ENCODE measurements at places on chromosomes 2 and 18.

DNA sequence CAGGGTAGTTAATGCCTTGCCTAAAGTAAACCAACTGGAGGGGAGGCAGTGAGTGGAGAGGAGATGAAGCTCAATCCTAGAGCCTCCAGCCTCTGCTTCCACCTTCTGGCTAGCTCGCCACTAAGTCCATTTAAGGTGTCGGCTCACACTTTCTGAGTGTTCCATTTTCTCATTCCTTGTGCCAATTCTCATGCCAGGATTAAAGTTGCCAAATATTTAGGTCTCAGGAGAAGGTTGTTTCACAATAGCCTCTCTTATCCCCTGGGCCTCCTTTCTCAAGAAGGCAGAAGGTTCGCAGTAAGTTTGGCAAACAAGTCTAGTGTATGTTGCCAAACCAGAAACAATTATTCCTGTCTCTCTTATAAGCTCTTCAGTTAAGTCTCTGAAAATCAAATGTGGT, 57.2 kb downstream of the TACR1 start:
- DNase-seq, result no peak

DNA sequence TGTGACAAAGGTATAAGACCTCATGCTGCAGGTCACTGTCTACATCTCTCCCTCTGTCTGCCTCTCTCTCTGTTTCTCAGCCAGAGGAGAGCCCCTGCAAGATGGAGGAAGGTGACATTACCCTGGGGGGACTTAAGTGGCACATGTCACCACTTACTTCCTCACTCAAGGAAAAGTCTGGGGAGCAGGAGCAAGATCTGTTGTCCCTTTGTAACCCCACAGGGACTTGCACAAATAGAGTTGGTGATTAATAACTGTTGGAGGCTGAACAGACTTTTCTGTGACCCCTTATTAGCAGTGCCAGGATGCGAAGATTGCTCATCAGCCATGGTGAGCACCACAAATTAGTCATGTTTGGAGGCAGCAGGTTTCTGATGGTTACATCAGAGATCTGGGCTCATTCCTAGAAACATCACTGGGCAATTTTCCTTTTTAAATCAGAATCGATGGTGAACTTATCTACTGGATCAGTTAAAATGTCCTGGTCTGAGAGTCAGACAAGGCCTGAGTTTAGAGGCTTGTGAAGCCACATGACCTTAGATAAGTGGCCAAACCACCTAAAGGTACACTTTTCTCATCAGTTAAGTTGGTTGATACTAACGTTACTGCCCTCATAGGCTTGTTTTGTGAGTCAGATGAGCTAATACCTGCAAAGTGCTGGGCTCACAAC, 81.2 kb upstream of the LTBP1 start:
- peak; percentile 41 for DNase-seq

GRCh38 chr2:233241803-233242202, 9.7 kb upstream of the ATG16L1 start:
- DNase-seq, result no peak

- no peak for DNase-seq
Measured at GRCh38 chr2:11314487-11314886, 29.9 kb downstream of the ROCK2 start.

DNA sequence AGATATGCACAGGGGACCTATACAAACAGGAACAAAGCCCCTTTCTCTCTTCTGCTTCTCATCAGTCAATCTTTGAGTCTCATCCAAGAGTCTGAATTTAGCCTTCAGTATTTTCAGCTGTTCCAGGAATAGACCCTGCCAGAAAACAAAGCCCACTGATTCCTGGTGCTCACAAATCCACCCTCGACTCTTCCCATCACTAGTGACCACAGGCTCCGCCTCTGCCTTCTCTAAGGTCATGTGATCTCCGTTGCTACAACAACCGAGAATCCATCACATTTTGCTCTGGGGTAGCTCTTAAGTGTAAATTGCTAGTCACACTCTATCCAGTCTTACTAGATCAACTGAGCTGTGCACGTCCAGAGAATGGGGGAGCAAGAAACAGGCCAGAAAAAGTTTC, 46.4 kb upstream of the SPTBN1 start:
- no peak for DNase-seq

- no peak for DNase-seq
Measured at GRCh38 chr2:153197402-153198386, 280.9 kb downstream of the RPRM start.
